Renal cortex interstitium (tissue), 15 donors: ENCODE measurements at places on chromosomes 5 and 9. TPM values are rescaled to one million over a fixed set of nuclear protein-coding genes. Genes with fewer than 3 reads are reported as not detected.

DNA sequence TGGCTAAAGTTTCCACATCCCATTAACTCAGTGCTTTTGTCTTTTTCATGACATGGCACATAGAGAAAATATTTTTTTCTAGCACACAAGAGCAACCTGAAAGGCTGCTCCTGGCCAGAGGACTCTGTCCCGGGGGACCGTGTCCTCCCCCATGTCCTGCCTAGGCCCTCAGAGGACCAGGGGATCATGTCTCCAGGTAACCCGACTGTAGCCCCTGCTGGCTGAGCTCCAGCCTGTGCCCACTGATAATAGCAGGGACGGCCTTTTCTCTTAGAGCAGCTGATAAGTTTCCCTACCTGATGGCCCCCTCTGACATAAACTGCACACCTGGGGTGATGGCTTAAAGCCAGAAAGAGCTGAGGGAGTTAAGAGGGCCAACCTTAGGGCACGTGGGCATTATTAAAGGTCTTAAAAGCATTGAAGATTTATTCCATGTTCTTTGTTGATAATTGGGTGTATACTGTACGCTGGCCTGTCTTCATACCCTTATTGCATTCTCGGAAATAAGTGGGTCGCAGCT is 5.9 kb downstream of the HDHD3 start:
- no peak for DNase-seq

GRCh38 chr9:115022760-115023434 is 92.5 kb upstream of the TNFSF8 start:
- no peak for DNase-seq

GRCh38 chr5:159156426-159157238 is 52.7 kb downstream of the RNF145 start:
- DNase-seq: peak; percentile 63

GRCh38 chr9:123678878-123679329 is 251.0 kb downstream of the DENND1A start:
- no peak for DNase-seq

DNA sequence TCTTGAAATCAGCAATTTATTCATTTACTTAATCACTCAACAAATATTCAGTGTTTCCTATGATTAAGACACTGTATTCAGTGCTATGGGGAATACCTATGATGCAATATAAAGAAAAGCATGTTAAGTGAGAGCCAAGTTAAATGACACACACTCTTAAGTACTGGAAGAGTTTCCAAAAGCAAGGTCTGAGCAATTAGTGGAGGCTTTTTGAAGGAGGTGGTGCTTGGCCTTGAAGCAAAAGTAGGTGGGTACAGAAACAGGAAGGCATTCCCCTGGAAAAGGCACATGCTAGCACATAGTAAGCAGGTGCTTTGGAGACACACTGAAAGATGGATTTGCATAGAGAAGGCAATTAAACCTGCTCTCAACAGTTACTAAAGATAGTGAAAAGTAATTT is 4.0 kb downstream of the TSLP start:
- DNase-seq: no peak

- no peak for DNase-seq
Measured at GRCh38 chr9:82128011-82128696, 139.6 kb downstream of the SPATA31D1 start.

- DNase-seq: no peak
Measured at GRCh38 chr9:121260457-121261106, 7.4 kb upstream of the GSN start.

DNA sequence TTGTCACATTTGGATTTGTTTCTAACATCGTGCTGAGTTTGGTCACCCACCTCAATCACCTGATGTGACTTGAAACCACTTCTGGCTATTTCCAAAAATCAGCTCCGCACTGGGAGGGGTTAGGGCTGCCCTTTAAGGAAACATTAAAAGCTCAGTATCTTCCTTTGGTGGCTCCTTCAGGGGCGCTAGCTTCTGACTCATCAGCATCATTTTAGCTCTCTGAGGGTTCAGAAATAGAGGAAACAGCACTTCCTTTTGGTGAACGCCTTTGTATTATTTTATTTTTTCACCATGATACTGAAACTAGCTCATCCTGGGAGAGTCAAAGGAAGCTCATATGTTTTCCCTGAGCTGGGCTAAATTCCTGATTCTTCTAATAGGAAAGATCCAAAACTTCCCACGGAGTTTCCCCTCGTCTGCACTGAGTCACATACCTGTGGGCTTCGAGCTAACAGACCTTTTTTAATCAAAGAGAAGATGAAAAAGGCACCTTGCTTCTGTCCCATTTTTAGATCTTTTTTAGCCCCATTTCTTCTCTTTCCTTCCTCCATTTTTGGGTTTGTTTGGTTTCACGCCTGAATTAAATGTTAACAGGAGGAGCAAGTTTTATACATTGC is 48.2 kb downstream of the ROPN1L start:
- no peak for DNase-seq

DNA sequence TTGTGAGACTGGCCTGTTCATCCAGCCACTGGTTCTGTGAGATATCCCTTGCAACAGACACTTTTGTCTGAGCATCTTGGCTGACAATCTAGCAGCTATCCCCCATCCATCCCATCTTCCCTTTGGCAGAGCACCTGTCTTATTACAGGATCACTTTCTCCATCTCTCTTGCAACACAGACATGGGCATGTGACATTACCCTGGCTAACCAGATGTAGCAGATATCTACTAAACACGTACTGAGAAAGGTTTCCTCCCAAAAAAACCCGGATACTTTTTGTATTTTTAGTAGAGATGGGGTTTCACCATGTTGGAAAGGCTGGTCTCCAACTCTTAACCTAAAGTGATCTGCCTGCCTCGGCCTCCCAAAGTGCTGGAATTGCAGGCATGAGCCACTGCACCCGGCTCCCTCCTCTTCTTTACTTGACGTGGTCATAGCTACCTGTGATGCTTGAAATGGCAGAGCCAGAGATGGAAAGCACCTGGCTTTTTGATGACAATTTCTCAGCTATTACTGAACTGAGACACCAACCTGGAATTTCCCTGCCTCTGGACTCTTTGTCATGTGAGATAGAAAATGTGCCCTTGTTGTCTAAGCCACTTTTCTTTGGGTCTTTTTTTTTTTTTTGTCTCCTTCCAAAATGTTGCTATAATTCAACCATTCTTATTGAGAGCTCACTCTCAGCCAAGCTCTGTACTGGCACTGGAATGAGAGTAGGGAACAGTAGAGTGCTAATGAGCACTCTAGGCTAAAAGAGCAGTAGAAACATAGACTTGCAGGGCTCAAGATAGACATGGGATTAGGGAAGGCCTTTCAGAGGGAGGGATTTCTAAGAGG is 32.6 kb downstream of the FNBP1 start:
- DNase-seq: no peak

GRCh38 chr9:82560457-82560904 is 502.5 kb downstream of the RASEF start:
- no peak for DNase-seq

DNA sequence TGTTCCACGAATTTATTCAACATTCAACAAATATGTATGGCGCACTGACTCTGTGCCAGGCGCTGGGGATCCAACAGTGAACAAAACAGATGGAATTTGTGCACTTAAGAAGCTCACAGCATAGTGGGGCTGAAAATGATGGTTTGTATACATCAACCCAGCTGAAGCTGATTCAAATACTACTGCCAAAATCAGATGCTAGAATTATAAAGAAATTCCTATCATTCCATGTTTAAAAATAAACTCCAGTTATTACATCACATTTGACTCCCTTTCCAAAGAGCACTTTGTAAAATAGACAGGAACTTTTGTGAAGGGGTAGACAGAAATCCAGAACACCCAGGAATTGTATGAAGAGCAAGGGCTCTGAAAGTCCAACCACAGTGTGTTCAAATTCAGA is 54.1 kb downstream of the ZNF608 start:
- DNase-seq: no peak

DNA sequence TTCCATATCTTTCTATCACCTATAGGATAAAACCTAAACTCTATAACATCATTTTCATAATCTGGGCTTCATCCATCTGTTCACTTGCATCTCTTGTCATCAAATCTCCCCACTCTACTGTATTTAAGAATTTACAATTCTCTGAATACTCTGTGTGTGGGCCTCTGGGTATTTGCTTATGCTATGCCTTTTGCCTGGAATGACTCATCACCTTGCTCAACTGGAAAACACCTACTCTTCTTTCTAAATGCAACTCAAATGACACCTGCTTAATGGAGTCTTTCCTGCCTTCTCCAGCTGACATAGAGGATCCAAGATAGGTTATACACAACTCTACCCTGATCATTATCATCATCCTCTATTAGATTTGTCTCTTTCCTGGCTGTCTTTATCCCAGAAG is 421.7 kb downstream of the SPATA31D1 start:
- DNase-seq: no peak

- no peak for DNase-seq
Measured at GRCh38 chr5:2675548-2675947, 75.9 kb downstream of the IRX2 start.

DNA sequence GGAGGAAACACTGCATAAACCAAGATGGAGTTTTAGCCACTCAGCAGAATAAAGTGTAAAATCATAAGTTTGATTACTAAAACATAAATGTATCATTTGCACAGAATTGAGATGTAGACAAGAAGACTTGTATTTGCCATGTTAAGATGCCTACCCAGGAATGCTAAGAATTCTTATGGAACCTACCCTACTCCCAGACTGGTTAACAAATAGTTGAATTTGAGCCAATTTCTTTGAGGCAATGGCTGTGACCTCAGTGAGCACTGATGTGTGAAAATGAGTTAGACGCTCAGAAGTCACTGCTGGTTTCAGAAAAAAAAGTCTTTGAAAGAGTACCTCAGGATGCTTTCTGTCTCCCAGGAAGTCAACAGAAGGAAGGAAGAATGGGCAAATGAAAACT is 95.6 kb downstream of the ESM1 start:
- no peak for DNase-seq

DNA sequence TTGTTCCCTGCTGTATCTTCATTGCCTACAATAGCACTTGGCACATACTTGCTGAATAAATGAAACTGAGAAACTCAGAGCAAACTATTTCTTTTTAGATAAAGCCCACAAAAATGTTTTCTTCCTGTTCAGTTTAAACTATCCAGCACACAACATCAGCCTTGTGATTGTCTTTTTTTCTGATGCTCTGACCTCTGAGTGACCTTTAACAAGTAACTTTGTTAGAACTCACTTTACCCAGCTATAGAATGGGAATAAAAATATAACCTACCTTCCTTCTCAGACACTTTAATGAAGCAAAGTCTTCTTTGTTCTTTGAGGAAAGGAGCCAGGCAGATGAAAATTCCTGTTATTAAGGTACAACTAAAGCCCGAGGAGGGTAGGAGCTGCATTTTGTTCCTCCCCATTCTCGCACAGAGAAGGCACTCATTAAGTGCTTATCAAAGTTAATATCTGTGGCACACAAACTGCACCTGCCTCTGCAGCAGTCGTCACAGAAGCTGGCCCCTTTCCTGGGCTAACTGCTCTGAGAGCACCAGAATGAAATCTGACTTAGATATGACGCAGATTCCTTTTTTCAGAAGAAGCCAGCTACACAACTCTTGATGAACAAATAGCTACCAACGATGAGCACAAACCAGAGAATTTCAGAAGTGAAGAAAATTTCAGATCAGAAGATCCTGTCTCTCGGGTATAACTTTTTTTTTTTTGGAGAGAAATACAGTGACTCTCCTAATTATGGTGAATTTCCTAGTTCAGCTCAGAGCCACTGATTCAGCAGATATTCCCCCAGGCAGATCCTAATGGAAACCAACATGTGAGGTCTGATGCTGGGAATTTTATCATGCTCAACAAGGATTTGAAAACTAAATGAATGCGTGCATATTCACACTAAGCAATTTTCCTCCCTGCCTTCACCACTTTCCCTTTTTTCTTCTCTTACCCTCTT is 31.0 kb upstream of the NR3C1 start:
- DNase-seq: no peak

DNA sequence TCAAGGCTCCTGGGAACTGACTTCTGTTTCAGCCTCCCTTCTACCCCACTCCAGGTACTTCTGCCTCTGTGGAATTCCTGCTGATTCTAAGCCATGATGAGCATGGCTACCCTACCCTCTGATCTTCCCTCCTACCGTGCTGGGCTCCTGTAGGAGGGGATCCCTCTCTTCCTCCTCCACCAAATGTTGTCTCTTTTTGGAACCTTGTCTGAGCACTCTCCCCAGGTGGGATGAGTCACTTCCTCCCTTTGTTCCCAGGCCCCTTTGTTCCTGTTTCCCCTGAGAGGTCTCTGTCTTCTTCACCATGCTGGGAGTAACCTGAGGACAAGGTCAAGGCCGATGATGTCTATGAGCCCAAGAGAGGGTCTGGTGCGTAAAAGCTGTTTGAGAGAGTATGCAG is 213.2 kb downstream of the GABBR2 start:
- no peak for DNase-seq

GRCh38 chr9:33354651-33355211 is 47.6 kb downstream of the AQP7 start:
- no peak for DNase-seq

DNA sequence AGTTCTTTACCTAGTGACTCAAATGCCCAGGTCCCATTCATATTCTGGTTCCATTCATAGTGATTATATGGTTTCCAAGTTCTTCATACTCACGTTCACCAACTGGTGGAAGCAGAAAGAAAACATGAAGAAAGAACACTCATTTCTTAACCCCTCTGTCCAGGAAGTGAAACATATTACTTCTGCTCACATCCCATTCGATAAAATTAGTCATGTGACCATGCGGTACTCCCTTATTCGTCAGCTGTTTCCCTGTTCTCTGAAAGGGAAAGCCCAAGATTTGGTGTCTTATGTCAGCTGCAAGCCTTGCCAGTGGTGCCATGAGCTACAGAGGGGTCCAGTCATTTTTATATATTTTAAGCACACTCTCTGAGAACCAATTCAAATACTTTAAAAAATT is 387.0 kb upstream of the DMAC1 start:
- DNase-seq: no peak

DNA sequence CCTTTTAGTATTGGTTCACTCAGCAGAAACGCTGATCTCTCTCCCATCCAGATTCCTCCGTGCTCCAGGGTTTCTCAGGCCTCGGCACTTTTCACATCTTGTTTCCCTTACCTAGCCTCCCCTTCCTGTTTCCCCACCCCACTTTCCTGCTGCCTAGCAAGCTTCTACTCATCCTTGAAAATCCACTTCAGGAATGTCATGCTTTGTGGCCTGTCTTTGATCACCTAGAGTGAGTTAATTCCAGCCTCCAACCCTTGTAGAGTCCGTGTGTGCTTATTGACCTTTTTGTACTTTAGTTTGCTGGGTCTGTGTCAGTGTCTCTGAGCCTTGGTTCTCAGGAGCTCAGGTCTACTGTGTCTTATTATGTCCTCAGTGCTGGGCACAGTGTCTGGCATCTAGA is 116.6 kb downstream of the AOPEP start:
- no peak for DNase-seq

- no peak for DNase-seq
Measured at GRCh38 chr5:864492-865167, 13.8 kb upstream of the ZDHHC11 start.

DNA sequence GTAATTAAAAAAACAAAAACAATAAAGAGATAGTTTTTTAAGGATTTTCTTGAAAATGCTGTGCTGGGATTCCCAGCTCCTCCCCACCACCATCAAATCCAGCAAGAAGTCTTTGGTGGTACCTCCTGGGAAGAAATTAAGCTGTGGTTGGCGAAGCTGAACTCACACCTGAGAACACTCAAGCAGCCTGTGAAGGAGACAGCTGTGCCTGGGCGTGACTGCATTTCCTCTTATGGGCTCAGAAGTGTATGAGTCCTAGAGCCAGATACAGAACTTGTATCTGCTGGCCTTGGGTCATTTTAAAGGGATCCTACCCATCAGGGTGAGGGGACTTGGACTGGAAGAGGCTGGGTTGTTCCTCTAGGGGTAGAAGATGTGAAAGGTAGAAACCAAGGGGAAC is 561.2 kb upstream of the SGCD start:
- no peak for DNase-seq

FREM1 gene
- polyA plus RNA-seq: 240 TPM

PFN3 gene
- polyA plus RNA-seq: 7.4 TPM

PCDHA9 gene
- polyA plus RNA-seq: 0.04 TPM

NPR3 gene
- 22.3 TPM for polyA plus RNA-seq
